ENCODE measurements at places on chromosomes 11 and 22. TPM values are rescaled to one million over a fixed set of nuclear protein-coding genes. Genes with fewer than 3 reads are reported as not detected.

- H3K4me1 ChIP-seq: no peaks in the 10 kb centered on the region
- DNase-seq: no peak
- no peak overlapping the region for H3K27ac ChIP-seq
- H3K4me3 ChIP-seq: no peak overlapping the region
- H3K27me3 ChIP-seq: no peaks in the 10 kb centered on the region
- H3K36me3 ChIP-seq: no peaks in the 10 kb centered on the region
Observed at GRCh38 chr22:39624501-39624821, 53.9 kb downstream of the CACNA1I start.

DNA sequence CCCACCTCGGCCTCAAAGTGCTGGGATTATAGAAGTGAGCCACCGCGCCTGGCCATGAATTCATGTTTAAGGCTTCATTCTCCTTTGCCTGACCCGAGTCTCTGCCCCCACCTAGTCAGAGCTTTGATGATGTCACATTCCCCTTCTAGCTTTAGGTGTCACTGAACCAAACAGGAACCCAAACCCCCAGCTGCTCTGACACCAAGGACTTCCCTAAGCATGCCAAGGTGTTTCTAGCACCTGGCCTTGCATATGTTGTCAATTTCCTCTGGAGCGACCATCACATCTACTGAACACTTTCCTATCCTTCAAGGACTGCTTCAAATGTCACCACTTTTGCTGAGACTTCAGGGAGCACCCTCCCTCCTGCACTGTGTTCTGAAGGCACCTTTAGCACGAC is 2.3 kb downstream of the F2 start:
- no peaks in the 10 kb centered on the region for H3K27me3 ChIP-seq
- H3K4me1 ChIP-seq: peaks cover 6% of the 10 kb centered on the region
- H3K27ac ChIP-seq: no peak overlapping the region
- no peaks in the 10 kb centered on the region for H3K36me3 ChIP-seq

DNA sequence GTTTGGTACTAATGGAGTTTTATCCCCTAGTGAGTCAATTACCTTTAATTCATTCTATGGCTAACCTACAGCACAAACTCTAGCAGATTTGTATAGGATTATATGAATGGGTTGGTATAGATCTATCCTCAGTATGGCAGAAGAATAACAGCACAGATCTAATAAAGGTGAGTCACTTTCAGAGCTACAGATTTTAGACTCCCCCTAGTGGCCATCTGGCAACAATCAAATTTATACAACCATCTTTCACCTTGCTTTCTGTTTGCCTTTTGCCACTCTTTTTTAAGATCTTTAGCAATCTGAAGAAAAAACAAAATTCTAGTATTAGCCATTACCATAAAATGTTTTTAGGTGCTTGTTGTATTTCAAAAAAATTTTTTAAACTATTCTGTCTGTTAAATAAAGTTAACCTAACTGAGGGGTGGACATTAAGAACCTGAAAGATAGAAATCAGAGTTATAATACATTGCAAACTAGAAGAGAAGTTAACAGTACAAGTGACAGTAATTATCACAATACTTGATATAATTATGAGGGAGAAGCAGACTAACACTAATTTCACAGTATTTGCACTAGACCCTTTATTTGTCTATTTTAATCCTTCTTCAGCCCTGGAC is 25.8 kb downstream of the DDIAS start:
- no peak overlapping the region for H3K4me3 ChIP-seq
- no peaks in the 10 kb centered on the region for H3K27me3 ChIP-seq
- H3K36me3 ChIP-seq: no peaks in the 10 kb centered on the region
- no peaks in the 10 kb centered on the region for H3K4me1 ChIP-seq
- no peak overlapping the region for H3K27ac ChIP-seq

DNA sequence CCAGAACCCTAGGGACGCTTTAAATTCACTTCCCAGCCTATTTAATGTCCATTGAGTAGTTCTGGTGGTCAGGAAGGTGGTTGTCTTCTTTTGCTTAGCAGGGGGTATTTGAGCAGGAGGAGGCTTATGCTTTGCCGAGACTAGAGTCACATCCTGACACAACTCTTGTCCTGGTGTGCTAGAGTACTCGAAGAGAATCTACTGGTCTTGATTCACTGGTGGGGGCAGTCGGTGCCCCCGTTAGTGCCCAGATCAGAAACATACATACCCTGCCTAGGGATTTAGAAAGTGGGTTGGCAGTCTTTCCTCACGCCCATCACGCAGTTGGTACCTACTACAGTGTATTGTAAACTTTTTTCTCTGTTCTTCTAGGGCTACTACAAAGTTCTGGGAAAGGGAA is 2.7 kb downstream of the RPL27A start:
- H3K36me3 ChIP-seq: peaks cover 27% of the 10 kb centered on the region
- no peaks in the 10 kb centered on the region for H3K27me3 ChIP-seq
- no peak overlapping the region for H3K4me3 ChIP-seq
- no peak overlapping the region for H3K27ac ChIP-seq
- H3K4me1 ChIP-seq: peaks cover 39% of the 10 kb centered on the region
- no peak for DNase-seq

Gene MYBPC3
- not detected for total RNA-seq

Gene CHKB
- 78.7 TPM for total RNA-seq
